Posterior vena cava (tissue), 2 donors: ENCODE measurements at places on chromosomes 13 and 19. TPM values are rescaled to one million over a fixed set of nuclear protein-coding genes. Genes with fewer than 3 reads are reported as not detected.
A peak's percentile ranks its signal among the peaks of the same experiment; 100 is the strongest.

Gene CIC
- 79.0 TPM for total RNA-seq

Gene GIPR
- total RNA-seq: not detected

Gene BCL3
- total RNA-seq: 40.4 TPM

Gene DNAAF3
- not detected for total RNA-seq

Gene ZNF383
- 10.2 TPM for total RNA-seq

Gene SUCLA2
- 44.1 TPM for total RNA-seq

DNA sequence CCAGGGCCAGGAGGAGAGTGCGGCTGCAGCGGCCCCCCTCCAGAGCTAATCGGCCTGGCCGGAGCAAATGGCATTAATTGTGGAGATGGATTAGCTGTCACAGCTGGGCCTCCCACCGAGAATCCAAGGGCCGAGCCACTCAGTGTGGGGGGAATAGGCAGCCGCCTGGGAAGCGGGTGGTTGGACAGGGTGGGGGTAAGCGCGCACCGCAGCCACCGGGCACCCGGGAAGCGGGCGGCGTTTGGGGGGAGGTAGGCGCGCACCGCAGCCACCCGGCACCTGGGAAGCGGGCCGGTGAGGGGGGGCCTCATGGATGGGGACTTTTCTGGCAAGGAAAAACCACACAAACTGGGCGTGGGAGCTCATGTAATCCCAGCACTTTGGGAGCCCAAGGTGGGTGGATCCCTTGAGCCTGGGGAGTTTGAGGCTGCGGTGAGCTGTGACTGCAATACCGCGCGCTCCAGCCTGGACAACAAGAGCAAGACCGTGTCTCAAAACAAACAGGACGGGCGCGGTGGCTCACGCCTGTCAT is 9.7 kb downstream of the R3HDM4 start:
- no peak for DNase-seq

DNA sequence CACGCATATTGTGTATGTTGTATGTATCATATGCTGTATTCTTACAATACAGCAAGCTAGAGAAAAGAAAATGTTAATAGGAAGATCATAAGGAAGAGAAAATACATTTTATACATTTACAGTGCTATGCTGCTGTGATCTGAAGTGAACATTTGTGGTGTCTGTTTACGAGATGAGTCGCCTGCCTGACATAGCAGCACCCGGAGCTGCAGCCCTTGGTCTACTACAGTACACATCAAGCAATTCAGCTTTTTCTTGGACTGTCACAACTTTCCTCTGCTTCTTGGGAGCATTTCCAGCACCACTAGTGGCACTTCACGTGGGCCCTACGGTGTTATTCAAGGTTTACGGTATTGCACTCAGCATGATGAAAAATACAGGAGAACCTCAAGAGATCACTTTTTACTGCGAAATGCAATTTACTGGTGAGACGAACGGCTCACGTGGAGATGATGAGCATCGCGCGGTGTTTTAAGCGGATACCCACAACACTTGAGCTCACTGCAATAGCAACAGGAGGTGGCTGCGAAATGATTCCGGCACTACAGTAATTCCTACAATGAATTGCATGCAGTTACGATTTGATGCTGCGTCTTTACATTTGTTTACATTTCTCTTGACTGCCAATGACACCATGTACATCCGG is 308.4 kb downstream of the FGF9 start:
- no peak for DNase-seq

DNA sequence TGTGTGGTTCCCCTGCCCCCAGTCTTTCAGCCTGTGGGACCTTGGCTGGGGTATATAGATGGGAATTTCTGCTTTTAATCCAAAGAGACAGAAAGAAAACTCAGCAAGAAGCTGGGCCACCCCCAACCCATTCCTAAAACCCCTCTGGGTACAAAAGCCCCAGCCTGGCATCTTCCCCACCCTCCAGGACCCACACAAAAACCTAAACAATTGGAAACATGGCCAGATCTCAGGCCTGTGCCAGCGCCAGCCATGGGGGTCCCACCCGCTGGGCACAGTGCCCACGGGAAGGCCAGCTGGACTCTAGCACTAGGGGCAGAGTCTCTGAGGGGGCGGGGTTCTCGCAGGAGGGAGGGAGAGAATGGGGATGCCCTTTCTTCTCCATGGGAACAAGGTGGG is 8.6 kb downstream of the LYL1 start:
- DNase-seq: no peak

DNA sequence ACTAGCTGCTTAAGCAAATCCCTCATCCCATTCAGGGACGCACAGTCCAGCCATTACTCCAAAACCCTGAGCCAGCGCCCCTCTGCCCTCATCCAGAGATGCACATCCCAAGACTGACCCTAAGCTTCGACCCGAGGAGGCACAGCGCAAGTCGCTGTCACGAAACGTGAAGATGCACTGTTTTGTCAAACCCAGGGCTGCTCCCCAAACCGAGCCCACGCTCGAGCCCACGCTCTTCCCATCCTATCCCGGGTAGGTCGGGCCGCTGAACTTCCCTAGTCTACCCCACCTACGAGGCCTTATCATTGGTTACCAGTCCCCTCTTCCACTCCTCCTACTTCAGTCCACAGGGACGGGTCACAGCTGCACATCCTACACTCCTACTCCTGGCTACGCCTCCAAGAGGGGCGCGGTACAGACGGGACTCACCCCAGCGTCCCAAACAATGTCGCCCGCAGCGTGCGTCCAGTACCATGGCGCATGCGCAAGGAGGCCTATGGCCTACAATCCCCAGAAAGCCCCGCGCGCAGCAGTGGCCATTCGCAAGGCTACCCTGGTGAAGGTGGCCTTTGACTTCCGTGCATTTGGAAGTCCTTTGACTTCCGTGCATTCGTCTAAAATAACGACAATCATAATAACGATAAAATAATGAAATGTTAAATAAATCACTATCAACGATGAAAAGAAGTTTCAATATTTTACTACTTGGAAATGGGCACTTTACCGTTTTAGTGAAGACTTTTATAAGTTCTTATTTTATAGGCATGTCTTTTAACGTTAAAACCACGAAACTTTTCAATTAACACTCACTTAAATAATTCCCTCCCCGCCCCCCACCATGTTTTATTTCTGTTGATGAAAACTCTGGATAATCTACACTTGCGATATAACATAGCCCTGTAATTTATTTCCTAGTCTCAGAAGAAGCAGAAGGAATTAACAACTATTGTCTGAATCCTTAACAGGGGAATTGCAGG is at the start of gene ZNF285:
TSS of gene ZNF285 (minus strand) at position 470 of the 977 bp plus-strand sequence. CDS start 4,395 bp downstream, outside the sequence.
- peak; percentile 98 for DNase-seq

- no peak for DNase-seq
These were observed 1632.0 kb downstream of the PCDH9 start for GRCh38 chr13:65597839-65598818.

DNA sequence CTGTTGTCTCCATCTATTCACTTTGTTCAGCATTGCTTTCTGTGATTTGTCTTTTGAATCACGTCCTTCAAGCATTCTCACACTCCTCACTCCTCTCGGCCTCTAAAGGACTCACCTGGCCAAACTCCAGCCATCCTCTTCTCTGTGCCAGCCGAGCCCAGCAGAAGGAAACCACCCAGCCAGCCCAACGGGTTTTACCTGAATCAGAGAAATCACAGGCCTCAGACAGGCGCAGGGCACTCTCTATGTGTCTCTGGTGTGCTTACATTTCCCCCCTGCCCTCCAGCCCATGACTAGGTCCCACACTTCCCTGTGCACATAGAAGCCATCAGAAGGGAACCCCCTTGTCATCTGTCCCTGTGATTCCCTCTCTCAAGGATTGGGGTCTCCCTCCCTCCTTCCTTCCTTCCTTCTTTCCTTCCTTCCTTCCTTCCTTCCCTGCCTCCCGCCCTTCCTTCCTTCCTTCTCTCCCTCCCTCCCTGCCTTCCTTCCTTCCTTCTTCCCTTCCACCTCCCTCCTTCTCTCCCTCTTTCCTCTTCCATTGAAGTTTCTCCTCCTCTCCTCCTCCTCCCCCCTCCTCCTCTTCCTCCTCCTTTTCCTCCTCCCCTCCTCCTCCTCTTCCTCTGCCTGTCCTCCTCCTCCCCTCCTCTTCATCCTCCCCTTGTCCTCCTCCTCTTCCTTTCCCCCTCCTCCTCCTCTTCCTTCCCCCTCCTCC is 8.8 kb upstream of the ZNF541 start:
- no peak for DNase-seq

DNA sequence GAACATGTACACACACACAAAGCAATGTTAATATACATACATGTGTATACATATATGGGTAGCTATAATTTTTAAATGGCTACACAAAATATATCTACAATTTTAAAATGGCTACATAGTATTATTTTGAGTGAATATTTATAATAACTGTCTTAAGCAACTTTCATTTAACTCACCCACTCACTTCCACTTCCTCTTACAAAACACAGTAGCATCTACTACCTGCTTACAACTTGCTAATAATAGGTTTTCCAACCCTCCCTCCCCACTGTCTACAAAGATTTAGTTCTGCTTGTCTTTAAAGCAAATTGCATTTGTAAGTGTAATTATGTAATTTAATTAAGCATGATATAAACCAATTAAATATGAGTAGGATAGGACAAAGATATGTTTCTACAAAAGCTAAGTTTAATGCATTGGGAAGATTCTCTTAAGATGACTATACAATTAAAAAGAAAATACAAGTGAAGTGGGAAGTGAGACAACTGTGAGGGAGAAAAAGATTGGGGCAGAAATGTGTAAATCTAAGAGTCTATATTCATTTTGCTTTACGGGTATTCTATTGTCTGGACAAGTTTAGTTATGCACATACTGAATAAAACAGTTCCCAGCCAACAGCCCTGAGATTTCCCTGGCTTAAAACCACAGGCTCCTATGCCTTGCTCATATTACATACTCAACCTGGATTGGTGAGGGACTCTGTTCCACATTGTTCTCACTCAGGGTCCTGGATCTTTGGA is 583.1 kb downstream of the EFNB2 start:
- DNase-seq: no peak

DNA sequence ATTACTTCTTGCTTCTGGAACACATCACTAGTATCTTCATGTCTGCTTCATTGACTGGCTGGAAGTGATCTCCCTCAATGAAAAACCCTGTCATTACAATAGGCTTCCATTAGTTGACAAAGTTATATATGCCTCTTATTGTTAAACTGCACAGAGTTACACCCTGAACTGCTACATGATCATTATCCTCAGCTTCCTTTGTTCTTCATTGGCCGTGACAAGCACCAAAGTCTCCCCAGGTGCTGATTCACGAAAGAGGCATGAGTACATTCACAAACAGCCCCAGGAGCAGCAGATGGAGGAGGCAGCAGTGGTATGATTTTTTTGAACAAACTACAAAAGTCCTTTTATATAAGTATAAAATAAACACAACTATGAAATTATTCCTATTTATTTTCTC is 51.4 kb downstream of the VWA8 start:
- DNase-seq: no peak

DNA sequence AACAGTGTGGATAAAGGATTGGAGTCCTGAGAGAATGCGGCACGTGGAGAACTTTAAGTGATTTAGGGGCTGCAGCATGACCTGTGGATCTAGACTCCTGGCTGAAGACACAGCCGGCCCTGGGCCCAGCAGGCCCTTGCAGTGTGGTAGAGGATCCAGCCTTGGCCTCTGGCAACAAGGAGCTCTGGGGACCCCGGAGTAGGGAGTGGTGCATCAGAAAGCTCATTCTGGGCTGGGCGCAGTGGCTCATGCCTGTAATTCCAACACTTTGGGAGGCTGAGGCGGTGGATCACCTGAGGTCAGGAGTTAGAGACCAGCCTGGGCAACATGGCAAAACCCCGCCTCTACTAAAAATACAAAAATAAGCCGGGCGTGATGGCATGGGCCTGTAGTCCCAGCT is 76.0 kb downstream of the CHST8 start:
- DNase-seq: peak; percentile 40

DNA sequence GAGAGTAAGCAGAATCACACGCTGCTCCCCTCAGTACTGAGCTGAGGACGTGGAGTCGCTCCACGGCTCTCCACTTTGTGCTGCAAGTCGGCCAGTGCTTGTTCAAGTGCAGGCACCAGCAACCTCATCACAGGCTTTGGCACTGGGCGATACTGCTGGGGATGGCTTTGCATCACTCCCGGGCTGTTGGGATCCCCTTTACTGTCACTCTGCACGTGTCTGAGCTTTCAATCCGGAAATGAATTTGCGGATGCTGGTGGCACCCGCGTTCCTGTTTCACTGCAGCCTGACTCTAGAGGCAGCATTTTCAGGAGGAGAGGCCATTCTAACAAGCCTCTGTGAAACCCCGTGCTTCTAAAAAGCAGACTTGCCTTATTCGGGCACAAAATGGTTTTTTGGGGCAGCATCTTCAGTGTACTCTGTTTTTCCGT is 19.1 kb downstream of the SMARCA4 start:
- DNase-seq: no peak

GRCh38 chr13:78787190-78787589 is 128.2 kb upstream of the OBI1 start:
- DNase-seq: no peak

DNA sequence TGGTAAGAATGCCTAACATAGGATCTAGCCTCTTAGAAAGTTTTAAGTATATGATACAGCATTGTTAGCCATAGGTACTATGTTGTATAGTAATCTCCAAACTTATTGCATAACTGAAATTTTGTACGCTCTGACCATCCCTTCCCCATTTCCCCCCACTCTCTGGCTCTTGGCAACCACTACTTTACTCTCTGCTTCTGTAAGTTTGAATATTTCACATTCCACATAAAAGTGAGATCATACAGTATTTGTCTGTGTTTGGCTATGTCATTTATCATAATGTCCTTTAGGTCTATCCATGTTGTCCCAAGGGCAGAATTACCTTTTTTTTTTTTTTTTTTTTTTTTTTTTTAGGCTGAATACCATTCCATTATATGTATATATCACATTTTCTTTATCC is 396.9 kb downstream of the DLEU7 start:
- no peak for DNase-seq

DNA sequence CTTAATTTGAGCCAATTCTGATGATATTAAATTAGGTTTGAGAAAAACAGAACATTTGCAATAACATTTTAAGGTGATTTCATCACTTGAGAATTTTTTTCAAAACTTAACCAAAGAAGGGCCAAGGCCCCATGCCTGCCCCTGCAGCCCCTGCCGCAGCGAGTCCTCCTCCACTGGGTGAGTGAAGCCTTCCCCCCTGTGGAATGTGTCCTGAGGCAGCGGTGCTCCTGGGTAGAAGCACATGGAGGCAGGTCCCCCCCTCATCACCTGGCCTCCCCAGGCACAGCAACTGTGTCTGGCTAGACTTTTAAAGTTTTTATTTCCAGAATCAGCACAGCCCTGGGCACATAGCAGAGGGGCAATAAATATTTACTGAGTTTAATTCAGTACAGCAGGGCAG is 10.8 kb downstream of the SOX1 start:
- DNase-seq: no peak

GRCh38 chr19:39582442-39582841 is 19.9 kb upstream of the LGALS13 start:
- no peak for DNase-seq
